Activated CD4-positive, alpha-beta memory T cell treated with anti-CD3 and anti-CD28 coated beads, Interleukin-2, amount 10 ng/mL, durations not matched to agents 7 days and 5 days (primary cell): ENCODE measurements at places on chromosomes 2 and 18.
A peak's percentile ranks its signal among the peaks of the same experiment; 100 is the strongest.

DNA sequence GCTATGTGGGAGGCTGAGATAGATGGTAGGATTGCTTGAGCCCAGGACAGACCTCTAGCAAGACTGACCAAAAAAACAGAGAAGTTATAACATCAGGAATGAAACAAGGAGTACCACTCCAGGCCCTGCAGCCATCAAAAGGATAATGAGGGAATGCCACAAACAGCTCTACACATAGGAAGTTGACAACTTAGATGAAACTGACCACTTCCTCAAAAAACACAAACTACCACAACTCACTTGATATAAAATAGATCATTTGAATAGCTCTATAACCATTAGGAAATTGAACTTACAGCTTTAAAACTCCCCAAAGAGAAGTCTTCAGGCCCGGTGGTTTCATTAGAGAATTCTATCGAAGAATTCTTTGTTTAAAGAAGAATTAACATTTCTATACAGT lies 12.9 kb upstream of the ESPNL start:
- DNase-seq, result no peak

GRCh38 chr18:50388988-50389387 lies 14.1 kb downstream of the SKA1 start:
- DNase-seq, result no peak

DNA sequence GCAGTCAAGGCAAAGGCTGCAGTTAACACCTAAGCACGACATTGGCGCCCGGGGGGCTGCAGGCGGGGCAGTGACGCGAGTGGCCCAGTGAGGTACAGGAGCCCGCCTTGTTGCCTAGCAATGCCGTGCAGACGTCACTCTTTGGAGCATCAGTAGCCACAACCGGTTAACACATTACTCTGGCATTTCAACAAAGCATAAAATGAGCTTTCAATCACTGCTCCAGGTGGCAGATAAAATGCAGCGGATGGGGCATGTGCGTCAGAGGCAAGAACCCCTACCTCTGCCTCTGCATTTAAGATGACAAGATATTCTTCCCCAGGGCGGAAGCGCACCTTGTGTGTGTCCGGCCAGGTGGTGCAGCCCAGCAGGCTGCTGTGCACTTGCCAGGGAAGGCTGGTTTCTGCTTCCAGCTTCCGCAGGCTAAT lies 139.4 kb downstream of the MTCL1 start:
- no peak for DNase-seq

DNA sequence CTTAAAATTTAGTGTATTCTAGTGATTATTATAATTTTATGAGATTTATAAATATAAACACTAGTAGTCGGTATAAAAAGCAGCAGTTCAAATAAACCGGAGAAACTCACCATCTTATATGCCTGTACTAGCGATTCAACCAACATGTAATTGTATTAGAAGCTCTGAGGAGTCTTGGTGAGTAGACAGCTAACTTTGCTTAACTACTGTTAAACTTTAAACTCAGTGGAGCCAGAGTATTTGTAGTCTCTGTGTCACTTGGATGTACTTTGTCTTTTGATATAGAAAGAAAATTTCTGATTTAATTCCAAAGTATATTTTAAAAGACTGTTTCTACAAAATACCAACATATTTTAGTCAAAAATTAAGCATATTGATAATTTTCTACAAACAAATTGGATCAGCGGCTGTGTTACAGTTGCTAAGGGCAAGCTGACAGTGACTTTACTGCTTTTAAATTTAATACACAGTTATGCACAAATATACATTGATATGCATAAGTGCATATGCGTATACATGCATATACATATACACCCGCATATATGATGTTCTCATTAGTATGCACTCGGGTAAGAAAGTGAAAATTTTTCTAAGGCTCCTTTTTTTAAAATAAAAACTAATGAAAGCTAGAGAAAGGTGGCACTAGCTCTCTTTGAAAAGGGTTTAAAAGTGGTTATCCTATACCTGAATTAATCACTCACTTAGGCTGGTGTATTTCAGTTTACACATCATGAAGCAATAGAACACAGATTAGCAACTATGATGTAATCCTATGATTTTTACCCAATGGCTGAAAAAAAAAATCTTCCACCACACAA lies 374.5 kb downstream of the NCKAP5 start:
- no peak for DNase-seq

- peak; percentile 8 for DNase-seq
Observed at GRCh38 chr2:127580167-127581049, 44.9 kb downstream of the MYO7B start.

DNA sequence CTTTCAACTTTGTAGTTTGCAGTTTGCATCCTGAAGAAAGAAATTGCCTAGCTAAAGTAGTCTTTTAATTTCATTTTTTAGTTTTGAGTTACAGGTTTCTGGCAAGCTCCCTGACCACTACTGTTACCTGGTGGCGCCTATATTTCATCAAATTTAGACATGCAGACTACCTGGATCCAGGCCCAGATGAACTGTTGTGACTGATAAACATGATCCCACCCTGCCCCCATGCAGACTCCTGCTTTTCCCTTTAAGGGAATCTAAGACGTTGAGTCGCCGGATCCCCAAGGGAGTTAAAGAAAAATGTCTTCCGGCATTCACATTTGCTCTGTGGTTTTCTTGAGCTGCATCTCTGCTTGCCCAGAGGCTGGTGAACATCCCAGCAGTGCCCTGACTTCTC lies 22.2 kb downstream of the METAP1D start:
- DNase-seq, result no peak

GRCh38 chr2:173829727-173830126 lies 135.4 kb downstream of the SP3 start:
- DNase-seq, result no peak

DNA sequence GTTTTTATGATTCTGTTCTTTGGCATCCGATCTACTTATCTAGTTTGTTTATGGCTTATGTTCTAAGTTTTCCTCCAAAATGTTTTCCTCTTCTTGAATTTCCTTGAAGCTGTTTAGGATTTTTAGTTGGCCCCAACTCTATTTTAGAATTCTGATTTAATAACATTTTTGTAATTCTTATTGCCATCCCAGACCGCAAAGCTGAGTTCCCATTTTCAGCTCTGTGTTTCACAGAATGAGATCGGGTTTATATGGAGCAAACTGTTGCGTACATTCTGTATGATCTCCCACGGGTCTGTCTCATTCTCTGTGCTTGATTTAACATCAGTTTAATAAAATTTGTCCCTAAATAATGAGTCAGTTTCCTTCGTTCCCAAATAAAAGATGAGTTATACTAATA lies 59.3 kb downstream of the DPP4 start:
- DNase-seq, result no peak

- peak; percentile 27 for DNase-seq
Observed at GRCh38 chr2:53422979-53423378, 344.6 kb upstream of the CHAC2 start.

GRCh38 chr2:74887960-74888700 lies 54.2 kb downstream of the HK2 start:
- DNase-seq, result no peak

GRCh38 chr18:9708057-9708433 lies at the start of gene RAB31:
Gene RAB31, plus strand, starts transcription at chr18:9708301. Its CDS starts 105 bp downstream, at chr18:9708406.
- peak; percentile 34 for DNase-seq

DNA sequence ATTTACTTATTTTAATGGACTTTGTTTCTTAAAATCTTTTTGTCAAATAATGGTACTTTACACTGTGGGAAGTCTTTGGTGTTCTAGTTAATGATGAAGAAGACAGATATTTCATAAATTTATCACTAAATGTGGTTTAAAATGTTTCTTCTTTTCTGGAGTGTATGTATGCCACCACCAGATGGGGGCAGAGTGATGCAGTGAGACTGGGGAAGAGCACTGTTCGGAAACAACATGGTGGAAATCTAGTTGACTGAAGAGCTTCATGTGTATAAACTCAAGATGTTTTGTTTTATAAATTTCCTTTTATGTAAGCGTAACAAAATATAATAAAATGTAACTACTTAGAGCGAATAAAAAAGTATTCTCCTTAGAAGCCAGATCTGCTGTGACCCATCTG lies 195.1 kb downstream of the KCNE4 start:
- no peak for DNase-seq

DNA sequence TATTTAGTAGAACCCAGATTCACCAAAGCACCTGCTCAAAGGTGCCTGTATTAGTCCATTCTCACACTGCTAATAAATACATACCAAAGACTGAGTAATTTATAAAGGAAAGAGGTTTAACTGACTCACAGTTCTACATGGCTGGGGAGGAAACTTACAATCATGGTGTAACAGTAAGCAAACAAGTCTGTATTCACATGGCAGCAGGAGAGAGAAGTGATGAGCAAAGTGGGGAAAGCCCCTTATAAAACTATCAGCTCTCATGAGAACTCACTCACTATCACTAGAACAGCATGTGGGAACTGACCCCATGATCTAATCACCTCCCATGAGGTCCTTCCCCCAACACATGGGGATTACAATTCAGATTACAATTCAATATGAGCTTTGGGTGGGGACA lies 28.0 kb upstream of the DDX18 start:
- DNase-seq, result no peak

GRCh38 chr2:172083628-172084394 lies 1.5 kb upstream of the DLX1 start:
- no peak for DNase-seq

DNA sequence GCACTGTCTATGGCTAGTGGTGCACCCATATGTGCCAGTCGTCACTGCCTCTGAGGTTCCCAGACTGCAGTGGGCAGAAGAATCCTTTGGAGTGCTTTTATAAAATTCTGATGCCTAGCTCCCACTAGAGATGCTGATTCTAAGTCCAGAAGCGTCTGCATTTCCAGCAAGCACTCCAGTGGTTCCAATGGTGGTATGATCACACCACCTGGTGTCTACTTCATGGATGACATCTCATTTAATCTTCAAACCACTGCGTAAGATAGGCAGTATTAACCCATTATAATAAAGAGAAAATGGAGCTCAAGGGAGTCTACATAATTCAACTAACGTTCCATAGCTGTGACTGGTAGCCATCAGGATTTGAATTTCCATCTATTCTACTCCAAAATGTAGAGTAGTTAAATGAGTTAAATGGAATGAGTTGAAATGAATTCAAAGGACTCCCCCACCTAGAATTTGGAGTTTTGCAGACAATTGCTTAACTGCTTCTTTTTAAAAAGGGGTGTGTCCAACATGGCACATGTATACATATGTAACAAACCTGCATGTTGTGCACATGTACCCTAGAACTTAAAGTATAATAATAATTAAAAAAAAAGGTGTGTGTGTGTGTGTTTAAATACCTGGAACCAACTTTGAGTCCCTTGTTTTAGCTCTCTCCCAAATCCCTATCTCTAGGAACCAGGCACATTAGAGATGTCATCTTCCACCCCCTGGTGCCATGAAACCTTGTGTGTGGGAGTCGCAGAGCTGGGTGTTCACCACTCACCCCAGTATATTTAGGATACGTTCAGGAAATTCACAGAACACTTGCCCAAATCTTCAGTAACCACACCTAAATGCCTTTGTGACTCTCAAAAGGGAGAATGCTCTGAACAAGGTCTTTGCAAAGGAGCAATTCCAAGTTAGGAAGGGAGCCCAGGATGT lies 14.1 kb downstream of the LAMA3 start:
- peak; percentile 22 for DNase-seq

- no peak for DNase-seq
Observed at GRCh38 chr18:24731158-24731557, 270.7 kb downstream of the HRH4 start.

DNA sequence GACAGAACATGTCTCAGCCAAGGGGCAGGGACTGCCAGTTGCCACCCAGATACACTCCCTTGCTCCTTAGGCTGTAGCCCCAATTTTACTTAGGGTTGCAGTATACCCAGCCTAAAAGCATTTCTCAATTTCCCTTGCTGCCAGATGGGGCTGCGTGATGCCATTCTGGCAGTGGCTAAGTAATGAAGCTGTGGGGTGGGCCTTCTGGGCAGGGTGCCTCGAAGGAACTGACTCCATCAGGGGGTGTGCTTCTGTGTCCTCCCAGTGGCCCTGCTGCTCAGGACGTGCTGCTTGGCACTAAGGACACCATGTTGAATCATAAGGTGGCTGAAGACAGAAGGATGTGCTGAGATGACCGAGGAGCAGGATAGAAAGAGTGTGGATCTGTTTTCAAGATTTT lies 74.2 kb downstream of the VWA3B start:
- DNase-seq, result no peak

DNA sequence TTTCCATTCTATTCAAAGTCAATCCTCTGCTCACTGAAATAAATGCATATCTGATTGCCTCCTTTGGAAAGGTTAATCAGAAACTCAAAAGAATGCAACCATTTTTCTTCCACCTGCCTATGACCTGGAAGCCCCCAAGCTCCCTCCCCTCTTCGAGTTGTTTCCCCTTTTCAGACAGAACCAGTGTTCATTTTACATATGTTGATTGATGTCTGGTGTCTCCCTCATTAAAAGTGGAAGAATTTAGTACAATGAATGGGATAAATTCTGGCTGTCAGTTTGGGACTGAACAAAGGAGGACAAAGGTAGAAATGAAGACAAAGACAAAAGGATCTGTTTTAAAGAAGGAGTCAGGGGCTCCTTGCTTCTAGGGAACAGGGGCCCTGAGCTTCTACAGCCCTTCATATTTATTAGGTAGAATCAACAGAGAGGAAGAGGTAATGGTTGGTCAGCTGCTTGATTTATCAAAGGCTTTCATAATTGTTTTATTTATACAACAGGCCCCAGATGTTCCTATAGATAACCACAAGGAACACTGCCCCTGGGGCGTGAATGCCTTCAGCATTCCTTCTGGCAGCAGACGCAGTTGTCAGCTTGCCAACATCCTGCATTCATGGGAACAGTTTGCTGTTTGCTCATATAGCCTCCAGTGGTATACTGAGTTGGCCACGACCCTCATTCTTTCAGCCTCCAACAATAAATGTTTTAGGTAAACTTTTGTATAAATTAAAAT lies 949.8 kb upstream of the LRATD1 start:
- DNase-seq, result no peak

DNA sequence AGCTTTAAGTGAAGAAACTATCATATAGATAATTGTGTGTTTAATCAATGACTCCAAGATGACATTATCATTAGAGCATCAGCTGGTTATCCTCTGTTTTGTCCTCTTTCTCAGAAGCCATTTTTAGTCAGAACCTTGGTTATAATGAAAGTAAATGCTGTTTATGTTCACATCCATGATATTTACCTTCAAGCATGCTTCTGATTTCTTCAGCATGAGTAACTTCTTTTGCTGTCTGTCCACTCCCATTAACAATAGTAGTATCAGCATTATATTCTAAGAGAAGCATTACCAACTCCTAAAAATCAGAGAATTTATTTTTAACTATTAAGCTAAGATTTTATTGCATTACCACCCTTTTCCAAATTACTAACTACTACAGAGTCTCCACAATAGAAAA lies 56.3 kb downstream of the OSBPL1A start:
- no peak for DNase-seq

- no peak for DNase-seq
Observed at GRCh38 chr2:149650006-149650405, 62.4 kb upstream of the MMADHC start.
